Foreskin fibroblast (primary cell): ENCODE measurements at places on chromosomes 7 and 10.

DNA sequence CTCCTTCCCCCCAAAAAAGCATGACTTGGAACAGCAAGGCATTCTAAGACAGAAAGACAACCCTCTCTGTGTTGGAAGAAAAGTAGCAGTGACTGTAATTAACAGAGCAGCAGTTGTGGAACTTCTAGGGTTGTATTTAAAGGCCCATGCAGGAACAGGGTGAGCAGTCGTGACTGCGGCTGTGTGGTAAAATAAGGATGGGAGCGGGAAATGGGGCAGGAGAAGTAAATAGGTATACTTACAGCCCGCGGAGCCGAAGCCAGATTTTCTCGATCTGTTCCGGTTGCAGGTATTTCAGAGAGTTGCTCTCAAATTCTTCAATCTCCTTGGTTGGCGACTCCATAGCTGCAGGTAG is 179 bp downstream of the PDE1C start:
- DNase-seq, result no peak

GRCh38 chr7:111527545-111527944 is 34.7 kb downstream of the IMMP2L start:
- DNase-seq, result no peak

DNA sequence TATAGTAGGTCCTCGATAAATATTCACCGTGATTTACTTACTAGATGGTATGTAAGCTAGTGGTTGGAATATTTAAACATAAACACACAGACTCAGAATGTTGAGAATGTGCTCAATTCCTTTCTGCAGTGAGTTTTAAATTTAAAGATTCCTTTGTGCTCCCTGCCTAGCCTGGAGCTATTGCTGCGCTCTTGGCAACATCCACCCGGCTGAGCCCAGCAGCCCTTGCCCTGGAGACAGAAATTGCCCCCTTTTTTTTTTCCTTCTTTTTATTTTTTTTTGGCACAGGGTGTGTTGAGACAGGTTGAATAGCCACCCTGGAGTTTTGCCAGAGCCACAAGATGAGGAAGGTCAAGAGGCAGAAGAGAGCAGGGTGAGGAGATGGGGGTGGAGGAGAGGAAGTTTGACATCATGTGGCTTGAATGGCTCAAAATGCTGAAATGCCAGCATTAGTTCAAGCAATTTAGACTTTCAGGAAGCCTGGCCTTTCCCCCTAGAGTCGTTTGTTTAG is 180.8 kb downstream of the PRKCQ start:
- no peak for DNase-seq

DNA sequence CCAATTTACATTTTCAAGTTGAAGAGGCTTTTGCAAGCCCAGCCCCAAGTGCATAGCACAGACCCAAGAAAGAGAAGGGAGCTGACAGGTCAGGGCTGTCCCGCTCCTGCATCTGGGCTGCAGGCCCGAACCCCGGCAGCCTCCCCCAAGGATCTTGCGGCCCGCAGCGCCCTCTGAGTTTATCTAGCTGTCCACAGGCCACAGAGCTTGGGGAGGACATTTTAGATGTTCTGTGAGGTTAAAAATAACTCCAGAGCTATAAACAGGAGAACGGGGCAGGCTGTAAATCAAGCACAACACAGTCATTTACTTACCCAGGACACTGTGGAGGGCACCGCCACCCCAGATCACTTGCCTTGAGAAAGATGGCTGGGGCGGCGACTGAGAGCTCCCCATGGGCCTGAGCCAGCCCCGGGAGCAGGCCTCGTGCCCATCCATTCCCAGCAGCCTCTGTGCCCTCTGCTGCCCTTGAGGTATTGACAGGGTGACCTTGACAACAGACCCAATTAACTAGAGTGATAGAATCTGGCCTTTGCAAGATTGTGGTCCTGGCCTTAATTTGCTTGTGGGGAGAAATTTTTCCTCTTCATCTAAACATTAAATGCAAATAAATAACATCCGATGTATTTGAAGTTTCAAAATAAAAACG is 563.0 kb downstream of the TCERG1L start:
- DNase-seq, result no peak

DNA sequence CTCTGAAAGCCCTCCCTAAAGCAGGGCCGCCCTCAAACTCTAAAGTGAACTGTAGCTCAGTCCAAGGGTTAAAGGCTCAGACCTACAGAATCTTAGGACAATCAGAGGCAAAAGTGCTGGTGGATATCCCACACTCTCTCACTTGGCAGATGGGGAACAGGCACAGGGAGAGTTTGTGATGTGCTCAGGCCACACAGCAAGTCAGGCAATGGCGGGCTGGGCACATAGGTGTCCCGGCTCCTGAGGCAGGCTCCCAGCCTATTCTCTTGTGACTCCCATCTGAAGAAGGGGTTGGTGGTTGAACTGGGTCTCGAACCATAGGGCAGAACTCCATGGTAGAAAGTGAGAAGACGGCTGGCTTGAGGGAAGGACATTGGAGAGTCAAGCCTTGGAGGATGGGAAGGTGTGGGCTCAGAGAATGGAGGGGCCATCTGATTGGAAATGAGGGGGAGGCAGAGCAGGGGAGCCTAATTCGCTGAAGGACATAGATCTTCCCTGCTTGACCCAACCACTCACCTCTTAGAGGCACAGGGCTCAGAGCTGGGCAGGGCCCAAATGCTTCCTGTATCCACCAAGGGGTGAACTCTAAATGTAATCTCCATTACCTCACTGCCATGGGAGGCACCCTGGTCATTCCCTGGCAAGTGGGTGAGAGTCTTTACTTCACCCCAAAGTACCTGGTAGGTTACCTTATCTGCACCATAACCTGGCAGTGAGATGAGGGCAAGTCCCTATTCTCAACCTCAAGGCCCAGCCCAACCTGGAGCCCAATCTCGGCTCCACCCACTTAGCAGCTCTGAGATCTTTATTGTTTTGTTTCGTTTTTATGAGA is 4.9 kb upstream of the ZMIZ1 start:
- no peak for DNase-seq

DNA sequence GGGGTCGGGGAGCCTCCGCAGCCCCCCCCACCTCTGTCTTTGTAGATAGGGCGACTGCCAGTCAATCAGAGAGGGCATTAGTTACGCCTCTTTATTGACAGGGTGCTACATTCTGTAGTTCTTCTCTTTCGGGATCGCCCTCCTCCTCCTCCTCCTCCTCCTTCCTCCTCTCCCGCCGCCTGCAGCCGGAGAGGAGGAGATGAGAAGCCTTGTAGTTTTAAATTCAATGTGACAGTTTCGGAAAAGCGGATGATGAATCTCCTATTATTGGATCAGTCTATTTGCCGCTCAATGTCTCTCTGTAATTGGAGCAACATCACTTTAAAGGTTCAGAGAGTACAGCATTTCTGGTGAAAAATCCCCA is 587 bp upstream of the UNCX start:
- no peak for DNase-seq

DNA sequence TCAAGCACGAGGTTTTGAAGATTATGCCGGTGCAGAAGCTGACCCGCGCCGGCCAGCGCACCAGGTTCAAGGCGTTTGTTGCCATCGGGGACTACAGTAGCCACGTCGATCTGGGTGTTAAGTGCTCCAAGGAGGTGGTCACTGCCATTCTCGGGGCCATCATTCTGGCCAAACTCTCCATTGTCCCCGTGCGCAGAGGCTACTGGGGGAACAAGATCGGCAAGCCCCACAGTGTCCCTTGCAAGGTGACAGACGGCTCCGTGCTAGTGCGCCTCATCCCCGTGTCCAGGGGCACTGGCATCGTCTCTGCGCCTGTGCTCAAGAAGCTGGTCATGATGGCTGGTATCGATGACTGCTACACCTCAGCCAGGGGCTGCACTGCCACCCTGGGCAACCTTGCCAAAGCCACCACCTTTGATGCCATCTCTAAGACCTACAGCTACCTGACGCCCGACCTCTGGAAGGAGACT is 284.7 kb downstream of the GPR37 start:
- no peak for DNase-seq

- no peak for DNase-seq
Observed at GRCh38 chr7:2105917-2106316, 126.8 kb downstream of the MAD1L1 start.

DNA sequence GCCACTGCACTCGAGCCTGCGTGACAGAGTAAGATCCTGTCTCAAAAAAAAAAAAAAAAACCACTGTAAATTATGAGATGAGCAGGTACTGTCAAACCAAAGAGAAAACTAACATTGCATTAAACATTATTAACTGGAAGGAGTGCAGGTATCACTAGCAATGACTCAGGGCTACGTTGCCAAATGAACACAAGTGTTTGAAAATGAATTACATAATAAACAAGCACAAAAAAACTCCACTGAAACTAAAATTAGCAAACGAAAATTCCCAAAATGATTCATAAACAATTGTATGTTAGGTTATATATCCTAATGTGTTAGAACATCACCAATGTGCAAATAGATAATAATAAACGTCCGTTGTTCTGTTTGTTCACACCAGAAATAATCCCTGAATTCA is 42.8 kb downstream of the NSUN6 start:
- no peak for DNase-seq

DNA sequence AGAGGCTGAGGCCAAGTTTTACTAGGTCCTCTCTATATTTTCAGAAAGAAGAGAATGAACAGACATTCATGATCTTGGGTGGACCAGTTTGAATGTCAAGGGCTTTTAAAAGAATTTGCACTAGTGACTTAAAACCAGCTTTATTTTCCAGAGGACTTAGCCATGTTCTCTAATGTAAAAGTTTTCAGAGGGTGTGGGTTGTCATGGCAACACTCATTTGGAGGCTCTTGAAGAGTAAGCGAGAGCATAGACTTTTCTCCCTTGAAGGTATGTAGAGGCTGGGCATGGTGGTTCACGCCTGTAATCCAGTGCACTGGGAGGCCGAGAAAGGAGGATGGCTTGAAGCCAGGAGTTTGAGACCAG is 61.1 kb downstream of the GATA3 start:
- DNase-seq, result no peak

- no peak for DNase-seq
Observed at GRCh38 chr7:38736138-38736537, 105.0 kb upstream of the AMPH start.

DNA sequence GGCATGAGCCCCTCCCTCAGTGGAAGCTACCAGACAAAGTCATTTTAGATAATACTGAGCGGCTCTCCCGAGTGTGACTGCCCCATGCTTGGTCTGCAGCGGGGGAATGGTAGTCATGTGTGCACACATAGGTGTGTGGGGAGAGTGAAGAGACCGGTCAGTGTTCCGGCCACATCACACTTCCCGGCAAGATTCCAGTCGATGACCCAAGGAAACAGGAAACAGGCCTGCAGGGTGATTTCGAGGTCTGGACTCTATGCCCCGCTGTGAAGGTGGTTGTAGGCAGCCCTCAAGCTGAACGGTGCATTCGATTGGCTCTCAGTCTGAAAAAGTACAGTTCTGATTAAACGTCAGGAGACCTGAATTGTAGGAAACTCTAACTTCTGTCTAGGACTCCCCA is 73.2 kb downstream of the SYPL1 start:
- DNase-seq, result no peak

DNA sequence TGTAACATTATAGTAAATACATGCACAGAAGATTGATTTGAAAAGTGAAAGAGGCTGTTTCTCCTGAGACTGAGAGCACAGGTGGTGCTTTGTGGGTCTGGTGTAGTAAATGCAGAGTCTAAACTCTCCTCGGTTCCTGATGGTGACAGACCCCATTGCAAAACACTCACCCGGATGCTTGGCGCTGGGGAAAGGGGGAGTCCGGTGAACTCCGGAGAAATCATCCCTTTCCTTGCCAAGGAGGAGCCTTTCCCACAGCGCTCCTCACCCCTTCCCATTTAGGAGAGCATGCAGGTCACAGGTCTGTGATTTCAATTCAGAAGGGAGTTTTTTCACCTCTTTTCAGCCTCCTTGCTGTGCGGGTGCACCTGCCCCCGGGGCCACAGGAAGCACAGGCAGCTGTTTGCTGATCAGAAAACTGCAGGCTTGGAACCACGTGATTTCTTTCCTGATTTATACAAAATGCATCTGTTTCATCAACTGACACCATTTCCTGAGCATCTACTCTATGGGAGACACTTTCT is 75.6 kb upstream of the LYZL2 start:
- DNase-seq, result no peak

GRCh38 chr7:157003756-157004520 is 6.5 kb downstream of the MNX1 start:
- peak; percentile 43 for DNase-seq

- no peak for DNase-seq
Observed at GRCh38 chr7:125512373-125512772, 582.7 kb upstream of the POT1 start.

GRCh38 chr7:150994838-150995510 is 4.2 kb downstream of the NOS3 start:
- no peak for DNase-seq

DNA sequence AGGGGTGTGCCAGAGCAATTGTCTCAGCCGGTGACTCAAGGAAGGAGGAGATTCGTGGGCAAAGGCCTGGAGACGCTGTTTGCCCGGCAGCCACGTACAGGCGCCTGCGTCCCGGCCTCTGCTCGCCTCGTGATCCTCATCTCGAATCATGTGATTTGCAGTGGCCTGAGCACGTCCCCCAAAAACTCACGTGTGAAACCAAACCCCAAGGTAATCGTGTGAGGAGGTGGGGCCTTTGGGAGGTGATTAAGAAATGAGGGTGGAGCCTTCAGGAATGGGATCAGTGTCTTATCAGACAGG is 226.8 kb downstream of the TCERG1L start:
- DNase-seq, result no peak

- DNase-seq, result peak; percentile 30
Observed at GRCh38 chr10:13563481-13564445, 23.0 kb upstream of the PRPF18 start.

- peak; percentile 84 for DNase-seq
Observed at GRCh38 chr7:80584778-80585177, 53.7 kb upstream of the CD36 start.

DNA sequence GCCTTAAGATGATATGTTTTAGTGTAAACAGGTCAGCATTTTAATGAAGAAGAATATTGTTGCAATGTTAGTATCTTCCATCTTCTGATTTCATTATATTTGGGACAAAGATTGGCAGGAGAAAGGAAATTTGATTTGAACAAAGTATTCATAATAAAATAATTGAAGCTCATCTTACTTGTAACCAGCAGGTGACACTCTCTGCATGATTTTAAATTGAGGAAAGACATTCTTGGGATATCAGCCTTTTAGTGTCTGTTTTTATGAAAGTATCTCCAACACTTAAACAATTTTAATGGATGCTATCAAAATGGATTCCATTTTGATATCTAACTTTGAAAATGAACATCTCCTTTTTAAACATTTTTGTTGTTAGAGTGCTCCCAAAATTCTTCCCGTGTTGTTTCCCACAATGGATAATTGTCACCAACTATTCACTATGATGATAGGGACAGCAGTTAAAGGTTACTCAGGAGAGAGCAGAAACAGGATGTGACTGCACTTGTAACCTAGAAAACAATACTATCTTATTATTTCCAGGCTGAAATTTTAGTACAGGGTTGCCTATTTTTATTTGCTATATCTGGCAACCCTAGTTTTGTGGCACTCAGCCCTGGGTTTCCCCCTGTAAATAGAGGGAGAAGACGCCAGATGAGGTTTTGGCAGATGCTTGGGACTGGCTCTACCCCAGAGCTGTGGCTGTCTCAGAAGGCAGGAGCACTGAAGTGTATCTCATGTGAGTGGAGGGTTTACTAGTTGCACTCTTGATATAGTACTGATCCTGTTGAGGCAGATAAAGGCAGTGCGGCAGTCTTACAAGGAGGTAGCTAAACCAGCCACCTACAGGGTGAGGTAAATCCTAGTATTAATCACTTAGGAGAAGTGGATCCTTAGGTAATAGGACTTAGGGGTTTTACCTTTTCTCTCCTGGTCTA is 31.0 kb upstream of the ABCB4 start:
- DNase-seq, result peak; percentile 6

- peak; percentile 19 for DNase-seq
Observed at GRCh38 chr10:88783724-88784123, 18.8 kb upstream of the LIPM start.

GRCh38 chr7:34026481-34027190 is 121.3 kb downstream of the BMPER start:
- DNase-seq, result peak; percentile 29

- peak; percentile 86 for DNase-seq
Observed at GRCh38 chr7:28768577-28769147, 189.5 kb downstream of the TRIL start.
